ENCODE measurements at places on chromosomes 2 and 18. TPM values are rescaled to one million over a fixed set of nuclear protein-coding genes. Genes with fewer than 3 reads are reported as not detected.

DYSF gene
- 0.82 TPM for total RNA-seq

IL1R2 gene
- not detected for total RNA-seq

DNA sequence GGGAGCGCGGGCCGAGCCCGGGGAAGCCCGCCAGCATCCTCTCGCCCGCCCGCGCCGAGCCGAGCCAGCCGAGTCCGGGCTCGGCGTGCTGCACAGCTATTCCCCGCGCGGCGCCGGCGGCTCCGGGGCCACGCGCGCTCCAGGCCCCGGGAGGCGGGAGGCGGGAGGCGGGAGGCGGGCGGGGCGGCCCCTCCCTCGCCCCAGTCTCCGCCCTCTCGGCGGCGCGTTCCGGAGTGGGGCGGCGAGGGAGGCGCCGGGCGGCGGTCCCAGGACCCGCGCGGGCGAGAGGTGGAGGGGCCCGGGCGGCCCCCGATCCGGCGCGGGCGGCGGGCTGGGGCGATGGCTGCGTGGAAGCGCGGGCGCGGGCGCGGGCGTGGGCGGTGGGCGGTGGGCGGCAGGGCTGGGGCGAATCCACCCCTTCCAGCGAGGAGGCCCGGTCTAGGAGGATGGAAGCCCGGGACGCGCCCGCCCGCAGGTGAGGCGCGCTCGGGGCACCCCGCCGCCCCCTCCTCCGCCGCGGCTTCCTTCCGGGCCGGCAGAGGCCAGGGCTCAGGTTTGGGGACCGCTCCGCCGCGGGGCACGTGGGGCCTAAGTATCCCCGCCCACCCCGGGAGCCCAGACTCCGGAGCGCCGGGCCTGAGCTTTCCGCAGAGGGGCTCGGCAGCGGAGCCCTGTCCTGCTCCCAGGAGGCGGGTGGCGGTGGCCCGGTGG, at the start of gene ADCY3:
ADCY3 (minus strand) TSS at position 140 of the 711 bp plus-strand sequence. CDS start 1,250 bp downstream, outside the sequence.
- H3K27ac ChIP-seq: peak within 1 kb of the TSS; percentile 16
- H3K27me3 ChIP-seq: peaks cover 7% of the 10 kb centered on the region
- H3K4me3 ChIP-seq: peak within 1 kb of the TSS; percentile 59
- peaks cover 39% of the 10 kb centered on the region for H3K4me1 ChIP-seq
- DNase-seq: peak; percentile 22

DNA sequence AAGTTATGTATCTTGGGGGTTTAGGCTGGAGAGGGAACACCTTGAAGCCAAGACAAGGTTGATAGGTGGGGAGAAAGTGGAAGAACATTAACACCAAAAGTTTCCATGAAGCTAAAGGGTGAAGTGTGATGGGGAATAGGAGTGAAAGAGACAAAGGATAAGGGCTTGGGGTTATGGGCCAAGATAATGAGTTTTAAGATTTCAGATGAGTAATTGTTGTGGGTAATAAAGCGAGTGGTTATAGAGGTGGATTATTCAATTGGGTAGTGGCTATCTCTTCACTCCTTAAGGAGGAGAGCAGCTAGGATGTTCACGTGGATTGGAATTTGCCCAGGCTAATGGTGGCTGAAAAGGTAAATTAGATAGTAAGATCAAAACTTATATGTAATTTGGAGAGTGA, 29.8 kb downstream of the EML4 start:
- H3K27ac ChIP-seq: no peak overlapping the region
- no peak for DNase-seq

- no peaks in the 10 kb centered on the region for H3K27me3 ChIP-seq
- H3K36me3 ChIP-seq: no peaks in the 10 kb centered on the region
- no peak overlapping the region for H3K27ac ChIP-seq
- no peak for DNase-seq
- no peaks in the 10 kb centered on the region for H3K4me1 ChIP-seq
Measured at GRCh38 chr2:136664713-136665405, 100.5 kb upstream of the THSD7B start.

DNA sequence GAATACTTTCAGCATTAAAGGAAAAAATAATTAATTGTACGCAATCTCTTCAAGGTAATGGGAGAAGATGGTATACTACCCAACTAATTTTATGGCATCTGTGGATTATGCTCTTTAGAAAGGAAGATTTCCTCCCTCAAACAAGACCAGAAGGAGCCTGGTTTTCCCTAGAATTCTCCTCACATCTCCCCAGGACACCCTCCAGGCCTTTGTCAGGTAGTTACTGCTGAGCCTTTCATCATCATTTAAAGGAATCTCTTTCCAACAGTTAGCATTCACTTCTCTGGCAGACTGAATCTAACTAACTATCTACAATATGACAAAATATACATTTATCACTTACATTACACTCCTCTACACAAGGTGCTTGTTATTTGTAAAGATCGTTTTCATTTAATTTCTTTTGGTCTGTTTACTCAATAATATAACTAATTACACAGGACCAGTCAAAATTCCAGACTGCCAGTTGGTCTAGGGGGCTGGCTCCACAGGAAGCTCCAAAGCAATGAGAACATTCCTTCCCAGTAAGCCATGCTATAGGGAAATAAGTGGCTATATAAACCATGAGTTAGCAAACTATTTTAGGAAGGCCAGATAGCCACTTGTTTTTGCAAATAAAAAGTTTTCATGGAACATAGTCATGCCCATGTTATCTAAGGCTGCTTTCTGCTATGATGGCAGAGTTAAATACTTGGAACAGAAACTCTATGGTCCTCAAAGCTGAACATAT, 19.1 kb downstream of the ZNF24 start:
- H3K27me3 ChIP-seq: no peaks in the 10 kb centered on the region
- DNase-seq: no peak
- no peak overlapping the region for H3K4me3 ChIP-seq
- no peaks in the 10 kb centered on the region for H3K36me3 ChIP-seq

DNA sequence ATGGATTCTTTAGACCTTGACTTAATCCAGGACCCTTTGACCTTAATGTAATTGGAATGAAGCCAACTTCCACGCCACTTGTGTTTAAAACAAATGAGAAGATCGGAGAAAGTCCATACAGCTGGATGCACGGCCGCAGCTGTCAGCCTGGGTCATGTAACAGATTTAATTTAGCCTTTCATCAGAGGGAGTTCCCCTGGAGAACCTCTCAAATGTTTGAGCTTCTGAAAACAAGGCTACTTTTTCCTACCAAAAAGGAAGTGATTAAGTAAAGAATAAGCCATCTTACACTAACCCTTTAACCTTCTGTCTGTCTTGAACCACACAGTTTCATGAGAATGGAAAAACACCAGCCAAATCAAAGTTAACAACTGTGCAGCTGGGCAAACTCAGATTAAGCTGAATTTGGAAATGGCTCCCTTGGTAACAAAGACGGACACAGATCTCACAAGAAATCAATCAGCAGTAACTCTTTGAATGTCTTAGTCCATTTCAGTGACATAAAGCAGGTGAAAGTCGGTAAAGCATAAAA, 103.6 kb downstream of the DOCK10 start:
- no peak overlapping the region for H3K4me3 ChIP-seq
- H3K36me3 ChIP-seq: no peaks in the 10 kb centered on the region

Measured in T-cell (primary cell).